Erythroblast (primary cell): ENCODE measurements at places on chromosomes 16 and 17.
A peak's percentile ranks its signal among the peaks of the same experiment; 100 is the strongest.

- DNase-seq: no peak
Measured at GRCh38 chr17:14442798-14443528, 142.1 kb downstream of the HS3ST3B1 start.

GRCh38 chr17:80352216-80352895, 62.6 kb upstream of the ENDOV start:
- DNase-seq: no peak

GRCh38 chr16:20849589-20850390, 43.5 kb downstream of the REXO5 start:
- peak; percentile 83 for DNase-seq

GRCh38 chr16:88482630-88483391, 29.7 kb downstream of the ZFPM1 start:
- no peak for DNase-seq

- no peak for DNase-seq
Measured at GRCh38 chr17:81449351-81449750, 54.1 kb downstream of the BAHCC1 start.

DNA sequence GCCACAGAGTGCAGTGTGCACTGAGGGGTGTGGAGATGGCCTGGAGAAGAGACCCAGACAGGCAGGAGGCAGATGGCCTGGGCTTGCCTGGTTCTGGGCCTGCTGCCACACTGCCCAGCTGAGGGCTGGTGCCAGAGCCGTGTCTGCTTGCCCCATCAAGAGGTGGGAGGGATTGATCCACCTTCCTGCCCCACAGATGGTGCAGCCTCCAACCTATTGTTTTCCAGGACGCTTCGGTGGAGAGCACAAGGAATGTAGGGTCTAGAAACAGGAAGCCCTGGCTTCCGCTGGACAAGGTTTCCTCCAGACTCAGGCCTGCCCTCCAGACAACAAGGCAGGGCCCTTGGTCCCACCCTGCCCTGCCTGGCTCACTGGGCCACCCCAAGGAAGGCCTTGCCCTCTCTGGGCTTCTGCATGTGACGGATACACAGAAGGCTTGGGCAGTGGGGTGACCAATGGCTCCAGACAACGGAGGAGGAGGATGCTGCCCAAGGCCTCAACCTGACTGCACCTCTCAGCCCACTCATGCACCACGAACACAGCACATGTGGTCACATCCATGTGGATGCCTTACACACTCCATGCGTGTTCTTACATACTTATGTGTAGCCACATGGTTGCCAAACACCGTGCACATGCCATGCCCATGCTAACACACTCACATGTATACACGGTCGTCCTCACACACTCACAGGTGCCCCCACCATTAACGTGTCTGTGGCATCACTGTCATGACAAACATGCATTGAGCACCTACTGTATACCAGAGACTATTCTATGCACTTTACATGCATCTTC, 6.5 kb upstream of the CDH5 start:
- no peak for DNase-seq
